Stimulated activated CD4-positive, alpha-beta T cell treated with anti-CD3 and anti-CD28 coated beads, Interleukin-15, amount 100 ng/mL, for 1 hour (primary cell): ENCODE measurements at places on chromosomes 7 and 10.

DNA sequence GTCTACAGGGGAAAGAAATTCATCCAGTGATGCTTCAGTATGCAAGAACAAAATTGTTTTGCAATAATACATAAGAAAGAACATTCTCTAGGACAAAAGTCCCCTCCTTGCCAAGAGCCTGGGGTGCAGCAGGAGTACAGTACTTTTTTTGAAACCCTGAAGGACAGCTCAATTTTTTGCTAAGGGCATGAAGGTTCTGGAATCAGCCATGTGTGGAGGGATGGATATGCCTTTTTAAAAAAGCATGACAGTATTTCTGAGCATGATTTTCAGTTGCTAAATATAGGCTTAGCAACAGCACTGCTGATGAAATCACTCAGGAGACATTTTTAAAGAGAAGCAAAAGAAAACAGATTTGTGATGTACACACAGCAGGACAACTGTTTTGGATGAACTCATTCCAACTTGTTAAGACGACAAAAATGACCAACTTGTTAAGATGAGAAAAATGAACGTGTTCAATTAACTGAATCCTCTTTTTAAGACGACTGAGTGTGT lies 39.3 kb downstream of the HBP1 start:
- DNase-seq, result no peak

DNA sequence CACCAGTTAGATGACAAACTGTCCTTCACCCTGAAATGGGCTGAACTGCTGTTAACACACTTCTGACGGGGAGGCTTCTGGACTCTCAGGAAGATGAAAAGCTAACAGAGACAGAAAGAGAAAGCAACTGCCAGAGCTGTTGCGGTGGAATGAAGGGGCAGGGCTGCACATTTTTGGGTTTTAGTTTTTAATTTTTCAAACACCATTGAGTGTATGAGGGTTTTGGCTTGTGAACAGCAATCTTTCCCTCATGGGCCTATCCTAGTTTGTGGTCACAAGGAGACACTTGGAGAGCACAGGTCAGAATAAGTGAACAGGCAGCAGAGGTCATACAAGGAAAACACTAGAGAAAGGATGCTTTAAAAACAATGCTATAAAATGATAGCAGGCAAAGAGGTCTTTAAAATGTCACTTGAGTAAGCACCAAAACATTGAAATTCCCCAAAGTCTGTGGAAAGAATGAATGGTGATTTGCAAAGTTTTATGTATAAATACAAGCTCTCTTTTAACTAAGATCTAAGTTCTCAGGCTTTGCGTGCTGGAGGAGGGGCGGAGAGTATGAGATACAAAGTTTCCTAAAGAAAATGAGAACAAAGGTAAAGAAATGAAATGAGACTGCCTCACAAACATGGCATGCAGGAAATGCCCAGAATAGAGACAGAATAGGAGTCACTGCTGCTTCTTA lies 101.4 kb upstream of the GLI3 start:
- DNase-seq, result no peak

GRCh38 chr10:30048768-30049517 lies 10.4 kb downstream of the JCAD start:
- no peak for DNase-seq

DNA sequence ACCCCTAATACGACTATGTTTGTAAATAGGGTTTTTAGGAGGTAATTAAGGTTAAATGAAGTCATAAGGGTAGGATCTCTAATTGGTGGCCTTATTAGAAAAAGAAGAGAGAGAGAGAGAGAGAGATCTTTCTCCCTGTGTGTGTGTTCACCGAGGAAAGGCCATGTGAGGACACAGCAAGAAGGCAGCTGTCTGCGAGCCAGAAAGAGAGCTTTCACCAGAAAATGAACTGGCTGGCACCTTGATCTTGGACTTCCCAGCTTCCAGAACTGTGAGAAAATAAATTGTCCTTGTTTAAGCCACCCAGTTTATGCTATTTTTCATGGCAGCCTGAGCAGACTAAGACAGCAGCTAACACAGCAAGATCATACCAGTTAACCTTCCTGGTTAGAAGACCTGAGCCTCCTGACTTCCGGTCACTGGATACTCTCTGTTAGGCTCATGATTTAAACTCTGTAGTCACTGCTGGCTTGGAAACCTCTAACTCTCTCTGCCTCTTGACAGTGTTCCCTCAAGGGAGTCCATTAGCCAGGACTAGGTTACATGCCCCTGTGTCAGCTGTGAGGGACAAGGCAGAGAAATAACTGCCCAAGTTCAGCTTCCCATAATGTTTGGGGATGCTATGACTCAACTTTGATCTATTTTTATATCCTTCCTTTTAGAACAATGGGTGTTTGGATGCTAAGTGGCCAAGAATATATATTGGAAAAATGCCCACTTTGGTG lies 102.3 kb downstream of the DYNC1I1 start:
- no peak for DNase-seq

DNA sequence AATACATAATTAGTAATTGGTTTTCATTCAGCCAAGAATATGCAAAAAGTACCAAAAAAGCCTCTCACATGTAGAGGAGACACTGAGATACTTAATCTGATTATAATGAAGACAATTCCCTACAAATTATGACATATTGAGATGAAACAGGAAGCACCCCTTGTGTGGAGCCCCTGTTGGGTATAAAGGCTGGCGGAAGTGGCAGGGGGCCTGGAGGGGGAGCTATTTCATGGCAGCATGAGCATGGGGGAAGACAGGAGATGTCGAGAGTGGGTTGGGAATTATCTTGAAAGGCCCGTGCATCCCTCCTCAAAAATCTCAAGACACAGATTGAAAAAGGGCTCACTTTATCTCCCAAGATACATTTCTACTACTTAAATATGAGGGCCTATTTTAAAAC lies 96.9 kb downstream of the PIP4K2A start:
- DNase-seq, result no peak

DNA sequence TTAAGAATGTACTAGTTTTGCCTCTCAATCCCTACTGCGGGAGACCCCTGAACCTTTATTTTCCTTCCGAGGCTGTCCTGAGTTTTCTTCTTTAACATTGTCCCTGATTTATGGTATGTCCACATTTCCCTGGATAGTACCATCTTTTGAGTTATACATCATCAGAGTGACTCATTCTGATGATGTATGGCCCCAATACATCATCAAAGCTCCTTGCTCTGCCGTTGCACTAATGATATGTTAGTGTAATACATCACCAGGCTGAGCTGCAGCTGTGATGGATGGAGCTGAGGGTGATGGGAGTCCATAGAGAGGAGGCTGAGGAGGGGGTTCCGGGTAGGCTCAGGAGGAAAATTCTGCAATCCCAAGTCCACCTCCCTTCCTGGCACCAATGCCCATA lies 986.5 kb downstream of the KCNMA1 start:
- no peak for DNase-seq

- no peak for DNase-seq
Measured at GRCh38 chr7:149819961-149820340, 18.2 kb upstream of the ZNF862 start.

DNA sequence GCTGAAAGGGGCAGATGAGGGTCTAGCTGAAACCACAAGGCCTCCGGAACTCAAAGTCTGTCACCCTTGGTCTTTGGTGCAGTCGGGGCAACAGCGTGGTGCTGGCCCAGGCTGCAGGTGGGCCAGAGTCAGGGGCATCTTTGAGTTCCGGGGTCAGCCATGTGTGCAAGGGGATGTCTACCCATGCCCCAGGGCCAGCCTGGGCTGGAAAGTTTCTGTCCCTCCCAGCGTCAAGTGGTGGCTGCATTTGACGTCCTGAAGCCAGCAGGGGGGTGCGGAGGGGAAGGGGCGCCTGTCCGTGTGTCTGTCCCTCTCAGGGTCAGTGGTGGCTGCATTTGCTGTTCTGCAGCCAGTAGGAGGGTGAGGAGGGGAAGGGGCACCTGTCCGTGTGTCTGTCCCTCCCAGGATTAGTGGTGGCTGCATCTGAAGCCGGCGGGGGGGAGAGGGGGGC lies 638 bp downstream of the BRAT1 start:
- DNase-seq, result no peak

DNA sequence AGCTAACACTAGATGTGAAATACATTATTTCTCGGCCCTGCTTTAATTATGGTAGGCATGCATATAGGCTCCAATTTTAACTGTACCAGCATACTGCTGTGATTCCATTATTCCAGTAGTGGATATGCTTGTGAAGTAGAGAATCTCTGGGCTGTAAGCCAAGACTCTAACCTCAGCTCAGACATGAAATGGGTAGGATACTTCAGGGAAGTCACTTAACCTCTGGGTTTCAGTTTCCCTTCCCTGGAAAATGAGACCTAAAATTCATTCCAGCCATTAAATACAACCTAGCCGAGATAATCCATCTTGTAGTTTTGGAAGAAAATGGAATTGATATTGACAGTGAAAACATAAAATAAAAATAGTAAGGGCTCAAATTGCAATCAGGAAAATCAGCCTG lies 59.6 kb upstream of the TRIL start:
- DNase-seq, result no peak

- DNase-seq, result no peak
Measured at GRCh38 chr10:99648717-99649116, 10.6 kb upstream of the ENTPD7 start.

- DNase-seq, result no peak
Measured at GRCh38 chr7:5689716-5690115, 91.7 kb downstream of the RNF216 start.

GRCh38 chr7:94005753-94006152 lies 1.6 kb upstream of the BET1 start:
- no peak for DNase-seq

GRCh38 chr7:129208667-129209066 lies 16.2 kb upstream of the AHCYL2 start:
- no peak for DNase-seq

DNA sequence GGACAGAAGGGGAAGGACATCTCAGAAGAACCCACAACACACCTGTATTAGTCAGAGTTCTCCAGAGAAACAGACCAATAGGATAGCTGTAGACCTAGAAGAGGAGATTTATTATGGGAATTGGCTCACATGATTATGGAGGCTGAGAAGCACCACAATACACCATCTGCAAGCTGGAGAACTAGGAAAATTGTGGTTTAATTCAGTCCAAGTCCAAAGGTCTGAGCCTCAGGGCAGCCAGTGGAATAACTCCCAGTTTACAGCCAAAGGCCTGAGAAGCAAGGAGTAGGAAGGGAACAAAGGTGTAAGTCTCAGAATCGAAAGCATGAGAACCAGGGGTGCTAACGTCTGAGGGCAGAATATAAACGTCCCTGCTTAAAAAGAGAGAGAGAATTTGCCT lies 99.6 kb upstream of the AUTS2 start:
- DNase-seq, result no peak

- DNase-seq, result no peak
Measured at GRCh38 chr10:94355841-94356240, 6.9 kb downstream of the NOC3L start.

- no peak for DNase-seq
Measured at GRCh38 chr7:144049491-144049890, 743 bp downstream of the OR2A5 start.

GRCh38 chr7:134995239-134996096 lies 9.2 kb downstream of the AGBL3 start:
- DNase-seq, result no peak

- DNase-seq, result no peak
Measured at GRCh38 chr7:96244992-96245292, 77.0 kb downstream of the SLC25A13 start.

DNA sequence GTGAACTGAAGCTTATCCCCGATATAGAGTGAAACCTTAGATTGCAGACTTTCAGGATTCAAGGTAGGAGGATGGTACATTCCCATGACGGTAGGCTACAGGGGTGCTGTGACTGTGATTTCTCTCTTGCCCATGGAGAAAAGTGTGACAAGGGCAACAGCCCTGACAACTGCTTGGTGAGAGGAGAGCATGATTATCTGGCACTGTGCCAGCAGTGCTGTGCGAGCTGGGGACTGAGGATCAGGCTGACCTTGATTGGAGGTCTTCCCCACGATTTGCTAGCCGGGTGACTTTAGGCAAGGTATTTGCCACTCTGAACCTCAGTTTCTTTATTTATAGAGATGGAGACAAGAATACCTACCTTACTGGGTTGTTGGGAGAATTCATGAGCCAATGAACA lies 229.5 kb downstream of the PTEN start:
- no peak for DNase-seq

DNA sequence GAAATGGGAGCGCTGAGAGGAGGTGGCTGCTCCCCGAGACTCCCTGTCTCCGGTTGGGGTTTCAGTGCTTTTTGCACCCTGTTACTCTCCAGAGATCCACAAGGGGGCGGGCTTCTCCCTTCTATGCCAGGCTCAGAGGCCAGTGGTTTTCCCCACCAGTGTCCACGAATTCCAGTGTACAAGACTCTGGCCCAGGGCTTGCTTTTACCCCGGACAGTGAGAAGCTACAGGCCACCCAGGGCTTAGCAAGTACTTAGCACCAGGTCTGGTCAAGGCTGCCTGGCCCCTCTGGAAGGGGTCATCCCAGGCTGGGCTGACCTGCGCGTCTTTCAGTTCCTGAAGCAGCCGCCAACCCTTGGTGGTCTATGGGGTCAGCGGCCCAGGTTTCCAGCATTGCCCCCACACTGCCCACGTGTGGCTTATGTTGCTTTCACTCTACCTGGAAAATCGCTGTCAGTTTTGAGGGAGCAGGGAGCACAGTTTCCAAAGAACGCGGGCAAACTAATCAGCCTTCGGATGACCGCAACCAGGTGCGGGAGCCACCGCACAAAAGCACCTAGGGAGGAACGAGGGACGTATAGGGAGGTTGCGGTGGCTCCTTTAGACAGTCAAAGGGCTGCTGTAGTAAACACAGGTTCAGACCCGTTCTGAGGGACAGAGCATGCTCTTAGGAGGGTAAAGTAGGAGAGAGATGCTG lies 6.8 kb downstream of the CYP26A1 start:
- no peak for DNase-seq

GRCh38 chr10:102743078-102743587 lies 615 bp upstream of the WBP1L start:
- DNase-seq, result no peak

GRCh38 chr7:99615989-99616358 lies 772 bp upstream of the ZSCAN25 start:
- DNase-seq, result no peak

GRCh38 chr7:17448479-17449423 lies 150.3 kb downstream of the AHR start:
- DNase-seq, result no peak

DNA sequence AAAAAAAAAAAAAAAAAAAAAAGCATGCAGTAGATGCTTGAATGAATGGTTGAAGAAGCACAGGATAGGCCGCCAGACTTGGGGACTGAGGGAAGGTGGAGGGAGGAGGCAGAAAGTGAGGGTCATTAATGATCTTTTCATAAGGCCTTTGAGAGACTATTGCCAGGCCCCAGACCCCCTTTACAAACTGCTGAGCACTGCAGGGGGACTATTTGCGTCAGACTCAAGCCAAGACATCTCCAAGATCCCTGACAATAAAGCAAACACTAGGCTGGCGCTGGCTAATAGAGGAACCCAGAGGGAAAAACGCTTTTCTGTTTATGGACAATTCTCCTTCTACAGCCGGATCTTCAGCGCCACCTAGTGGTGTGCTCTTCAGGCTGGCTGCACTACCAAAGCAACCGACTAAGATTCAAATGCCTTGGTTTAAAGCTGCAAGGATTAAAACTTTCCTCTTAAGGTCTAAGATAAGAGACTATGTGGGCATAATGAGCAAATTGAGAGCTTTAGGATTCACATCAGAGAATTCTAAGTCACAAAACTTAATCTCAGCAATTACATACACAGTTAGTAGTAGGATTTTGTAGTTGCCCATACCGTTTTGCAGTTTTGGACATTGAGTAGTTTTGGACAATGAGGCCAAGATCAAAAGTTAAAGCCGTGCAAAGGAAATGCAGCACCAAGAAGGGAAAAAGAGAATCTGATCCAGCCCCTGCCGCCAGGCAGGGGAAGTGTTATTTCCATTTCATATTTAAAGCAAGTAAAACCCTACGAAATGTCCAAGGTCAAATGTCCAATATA lies 17.9 kb upstream of the AGK start:
- peak; percentile 8 for DNase-seq

GRCh38 chr7:36752026-36752711 lies 27.9 kb upstream of the AOAH start:
- no peak for DNase-seq
